T-helper 9 cell (primary cell): ENCODE measurements at places on chromosomes 11 and 22.

DNA sequence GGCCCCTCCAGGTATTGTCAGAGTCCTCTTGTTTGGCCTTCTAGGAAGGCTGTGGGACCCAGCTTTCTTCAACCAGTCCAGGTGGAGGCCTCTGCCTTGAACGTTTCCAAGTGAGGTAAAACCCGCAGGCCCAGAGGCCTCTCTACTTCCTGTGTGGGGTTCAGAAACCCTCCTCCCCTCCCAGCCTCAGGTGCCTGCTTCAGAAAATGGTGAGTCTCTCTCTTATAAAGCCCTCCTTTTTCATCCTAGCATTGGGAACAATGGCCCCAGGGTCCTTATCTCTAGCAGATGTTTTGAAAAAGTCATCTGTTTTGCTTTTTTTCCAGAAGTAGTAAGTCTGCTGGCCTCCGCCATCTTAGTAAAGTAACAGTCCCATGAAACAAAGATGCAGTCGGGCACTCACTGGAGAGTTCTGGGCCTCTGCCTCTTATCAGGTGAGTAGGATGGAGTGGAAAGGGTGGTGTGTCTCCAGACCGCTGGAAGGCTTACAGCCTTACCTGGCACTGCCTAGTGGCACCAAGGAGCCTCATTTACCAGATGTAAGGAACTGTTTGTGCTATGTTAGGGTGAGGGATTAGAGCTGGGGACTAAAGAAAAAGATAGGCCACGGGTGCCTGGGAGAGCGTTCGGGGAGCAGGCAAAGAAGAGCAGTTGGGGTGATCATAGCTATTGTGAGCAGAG is at the start of gene CD3E:
Gene CD3E, plus strand, starts transcription at position 163 of the 681 bp plus-strand sequence. Its CDS starts 223 bp downstream, at position 386.
- DNase-seq: peak; percentile 46

DNA sequence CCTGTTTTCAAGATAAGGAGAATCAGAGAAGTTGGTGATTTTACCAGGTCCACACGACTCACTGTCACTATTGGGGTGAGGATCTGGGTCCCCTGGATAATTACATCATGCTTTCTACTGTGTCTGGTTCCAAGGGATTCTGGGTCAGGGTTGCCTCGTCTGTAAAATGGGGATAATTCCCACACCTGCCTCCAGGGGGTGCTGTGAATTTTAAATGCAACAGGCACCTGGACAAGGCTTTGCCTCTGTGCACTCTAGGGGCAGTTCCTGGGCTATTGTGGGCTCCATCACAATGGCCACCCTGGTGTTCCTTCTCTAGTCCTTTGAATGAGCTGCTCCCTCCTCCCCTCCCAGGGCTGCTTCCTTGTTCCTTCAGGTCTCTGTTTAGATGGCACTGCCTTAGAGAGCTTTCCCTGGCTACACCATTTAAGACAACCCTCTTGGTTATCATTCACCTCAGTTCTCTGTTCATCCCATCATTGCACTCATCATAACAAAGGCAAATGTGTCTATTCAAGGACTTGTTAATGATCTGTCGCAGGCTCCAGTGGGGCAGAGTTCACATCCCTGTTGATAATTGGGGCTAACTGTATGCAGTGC is 178.6 kb downstream of the MIAT start:
- peak; percentile 17 for DNase-seq

DNA sequence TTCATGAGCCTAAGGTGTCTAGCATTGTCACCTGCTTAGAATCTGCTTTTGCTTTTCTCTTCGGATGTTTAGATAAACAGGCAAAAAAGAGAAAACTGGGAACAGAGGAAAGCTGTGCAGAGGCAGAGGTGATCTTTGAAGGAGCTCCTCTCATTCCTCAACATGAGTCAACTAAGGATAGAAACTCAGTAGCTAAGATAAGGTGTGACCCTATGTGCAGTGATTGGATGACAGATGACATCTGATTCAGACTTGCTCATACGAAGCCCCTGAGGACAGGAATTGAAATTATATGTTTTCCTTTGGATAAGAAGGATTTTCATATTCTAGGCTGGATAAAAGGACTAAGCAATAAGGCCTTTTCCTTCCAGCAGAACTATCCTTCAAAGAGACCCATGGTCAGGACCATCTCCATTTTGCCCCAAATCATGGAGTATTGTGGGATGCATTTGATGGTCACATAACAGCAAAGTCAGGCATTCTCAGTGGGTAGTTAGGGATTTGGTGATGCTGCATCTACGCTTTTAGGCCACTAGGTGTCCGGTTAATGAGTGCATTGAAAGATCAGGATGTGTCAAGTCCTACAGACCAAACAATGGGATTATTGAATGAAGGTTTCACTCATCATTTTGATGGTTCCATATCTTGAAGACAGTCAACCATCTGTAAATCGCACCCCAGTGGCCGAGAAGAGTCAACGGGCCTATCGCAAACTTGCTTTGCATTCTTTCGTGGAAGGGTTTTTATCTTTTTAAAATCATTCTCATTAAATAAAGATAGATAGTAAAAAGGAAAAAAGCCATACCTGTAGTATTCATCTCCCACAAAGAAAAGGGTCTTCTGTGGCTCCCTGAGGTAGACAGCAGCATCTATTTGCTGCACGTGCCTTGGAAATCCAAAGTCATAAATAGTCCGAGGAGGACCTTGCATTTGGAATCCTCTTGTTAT is 32.2 kb downstream of the MMP20 start:
- DNase-seq: no peak

- DNase-seq: no peak
Observed at GRCh38 chr11:33248416-33248971, 8.7 kb upstream of the HIPK3 start.

- DNase-seq: no peak
Observed at GRCh38 chr11:19458231-19458630, 217.5 kb upstream of the E2F8 start.

DNA sequence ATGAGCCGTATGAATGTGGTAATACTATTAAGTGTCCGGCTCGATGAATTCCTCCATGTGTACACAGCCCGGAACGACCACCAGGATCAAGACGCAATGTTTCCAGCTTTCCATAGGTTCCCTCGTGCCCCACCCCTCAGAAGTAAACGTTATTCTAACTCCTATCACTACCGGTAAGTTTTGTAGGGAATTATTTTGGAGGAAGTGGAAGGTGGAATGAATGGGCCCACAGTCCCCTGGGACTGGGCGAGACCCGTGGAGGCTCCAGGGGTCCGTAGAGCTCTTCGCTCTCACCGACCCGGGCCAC is 720 bp upstream of the FAR1 start:
- no peak for DNase-seq

GRCh38 chr11:1564535-1565172 is 7.4 kb downstream of the DUSP8 start:
- DNase-seq: no peak

DNA sequence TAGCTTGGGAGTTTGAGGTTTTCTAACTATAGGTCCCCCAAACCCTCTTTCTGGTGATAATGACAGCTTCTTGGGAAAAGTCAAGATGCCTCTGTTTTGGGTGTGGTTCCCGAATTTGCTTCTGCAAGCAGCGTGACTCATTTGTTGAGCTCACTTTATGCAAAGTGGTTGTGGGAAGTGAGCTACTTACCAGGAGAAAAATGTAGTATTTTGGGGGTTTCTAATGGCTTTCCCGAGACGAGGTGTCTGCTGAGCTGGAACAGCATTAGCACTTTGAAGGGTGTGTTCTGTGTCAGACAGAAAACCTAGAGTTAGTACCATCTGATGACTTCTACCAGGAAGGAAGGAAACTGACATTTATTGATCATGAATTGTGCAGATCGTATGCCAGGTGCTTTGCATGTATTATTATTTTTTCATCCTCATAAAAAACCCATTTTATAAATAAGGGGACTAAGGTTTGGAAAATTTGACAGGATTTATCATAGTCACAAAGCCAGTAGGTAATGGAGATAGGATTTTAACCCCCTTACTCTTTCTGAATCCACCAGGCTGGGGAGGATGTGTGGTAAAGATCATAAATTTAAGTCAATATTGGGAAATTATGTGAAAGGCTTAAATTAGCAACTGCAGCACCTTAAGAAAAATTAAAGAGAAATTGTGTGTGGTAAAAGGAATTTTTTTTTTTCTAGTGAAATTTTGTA is 108.8 kb upstream of the CD44 start:
- no peak for DNase-seq

DNA sequence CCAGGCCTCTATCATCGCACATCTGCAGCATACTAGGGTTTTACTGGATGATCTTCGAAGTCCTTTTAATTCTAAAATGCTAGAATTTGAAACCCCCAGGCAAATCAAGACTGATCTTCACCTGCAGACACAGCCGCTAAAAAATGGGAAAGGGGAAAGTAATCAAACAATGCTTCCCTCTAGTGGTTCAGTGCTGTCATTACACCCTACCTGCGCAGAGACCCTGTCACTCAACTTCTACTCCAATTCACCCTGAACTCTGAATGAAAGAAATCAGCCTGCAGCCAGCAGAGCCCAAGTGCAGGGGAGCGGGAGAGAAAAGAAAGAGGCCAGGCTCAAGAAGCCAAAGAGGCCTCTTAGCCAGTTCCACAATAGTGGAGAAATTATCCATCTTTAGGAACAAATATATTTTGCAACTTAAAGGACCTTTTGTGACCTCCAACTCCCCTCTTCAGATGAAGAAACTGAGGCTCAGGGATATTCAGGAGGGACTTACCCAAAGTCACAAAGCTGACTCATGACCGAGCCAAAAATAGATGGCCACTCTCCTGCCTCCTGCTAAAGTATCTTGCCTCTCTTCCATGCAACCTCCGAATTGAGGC is 33.0 kb downstream of the SERGEF start:
- DNase-seq: peak; percentile 8

DNA sequence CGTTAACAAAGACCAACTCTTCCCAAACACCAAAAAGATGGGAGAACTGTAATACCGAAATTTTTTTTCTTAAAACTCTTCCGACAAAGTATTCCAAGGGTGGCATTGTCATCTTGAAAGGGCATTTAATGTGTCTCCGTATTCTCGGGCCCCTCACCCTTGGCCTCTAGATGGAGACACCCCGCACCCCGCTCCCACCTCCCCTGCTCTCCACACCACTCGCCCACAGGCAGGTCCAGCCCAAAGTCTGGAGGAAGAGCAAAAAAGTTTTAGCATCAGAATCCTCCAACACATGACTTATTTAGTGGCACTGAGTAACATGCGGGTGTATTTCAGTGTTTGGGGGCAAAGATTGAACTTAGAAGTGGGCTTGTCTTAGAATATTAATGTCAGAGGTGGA is 20.7 kb downstream of the SPATA19 start:
- no peak for DNase-seq

DNA sequence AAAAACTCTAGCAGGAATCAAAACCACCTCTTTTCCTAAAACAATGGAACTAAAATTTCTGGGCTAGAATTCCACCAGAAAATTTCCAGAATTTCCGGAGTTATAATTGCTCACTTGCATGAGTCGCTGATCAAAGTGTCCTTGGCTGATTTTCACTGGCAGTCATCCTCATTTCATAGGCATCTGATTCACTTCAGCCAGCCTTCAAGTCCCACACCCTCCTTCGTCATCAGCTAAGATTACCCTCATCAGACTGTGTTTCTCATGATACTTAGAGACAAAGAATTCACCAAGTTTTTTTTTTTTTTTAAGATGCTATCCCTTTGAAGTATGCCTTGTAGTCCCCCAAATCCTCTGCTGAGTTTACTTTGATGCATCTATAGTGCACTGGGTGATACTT is 71.5 kb upstream of the RAB38 start:
- no peak for DNase-seq

DNA sequence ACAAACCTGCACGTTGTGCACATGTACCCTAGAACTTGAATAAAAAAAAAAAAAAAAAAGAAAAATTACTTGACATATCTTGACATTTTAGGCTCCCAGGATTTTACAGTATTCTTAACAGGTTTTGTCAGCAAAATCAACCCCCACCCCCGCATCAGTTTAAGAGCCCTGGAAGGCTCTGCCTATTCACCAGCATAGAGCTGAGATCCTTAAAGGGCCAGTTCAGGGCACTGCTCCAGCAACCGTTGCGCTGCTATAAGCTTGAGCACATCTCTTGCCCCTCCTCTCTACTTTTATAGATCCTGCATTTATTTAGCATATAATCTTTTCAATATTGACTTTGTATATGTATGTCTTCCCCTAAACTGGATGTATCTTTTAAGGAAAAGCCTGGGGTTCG is 697 bp upstream of the PAFAH1B2 start:
- DNase-seq: no peak

DNA sequence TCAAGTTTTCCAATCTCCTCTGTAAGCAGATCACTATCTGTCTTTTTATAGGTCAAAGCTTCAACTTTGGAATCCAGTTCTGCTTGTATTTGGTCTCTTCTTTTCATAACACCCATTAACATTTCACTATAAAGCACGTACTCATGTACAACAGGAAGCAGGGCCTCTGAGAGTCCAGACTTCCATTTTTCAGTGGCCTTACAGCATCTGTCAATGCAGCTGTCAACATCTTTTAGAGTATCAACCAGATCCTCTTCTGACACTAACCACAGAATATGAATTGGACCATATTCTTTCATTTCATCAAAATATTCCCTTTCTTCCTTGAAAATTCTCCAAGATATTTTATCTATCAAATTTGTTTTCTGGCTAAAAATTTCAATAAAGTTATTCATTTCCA is 24.7 kb upstream of the SLN start:
- DNase-seq: no peak

DNA sequence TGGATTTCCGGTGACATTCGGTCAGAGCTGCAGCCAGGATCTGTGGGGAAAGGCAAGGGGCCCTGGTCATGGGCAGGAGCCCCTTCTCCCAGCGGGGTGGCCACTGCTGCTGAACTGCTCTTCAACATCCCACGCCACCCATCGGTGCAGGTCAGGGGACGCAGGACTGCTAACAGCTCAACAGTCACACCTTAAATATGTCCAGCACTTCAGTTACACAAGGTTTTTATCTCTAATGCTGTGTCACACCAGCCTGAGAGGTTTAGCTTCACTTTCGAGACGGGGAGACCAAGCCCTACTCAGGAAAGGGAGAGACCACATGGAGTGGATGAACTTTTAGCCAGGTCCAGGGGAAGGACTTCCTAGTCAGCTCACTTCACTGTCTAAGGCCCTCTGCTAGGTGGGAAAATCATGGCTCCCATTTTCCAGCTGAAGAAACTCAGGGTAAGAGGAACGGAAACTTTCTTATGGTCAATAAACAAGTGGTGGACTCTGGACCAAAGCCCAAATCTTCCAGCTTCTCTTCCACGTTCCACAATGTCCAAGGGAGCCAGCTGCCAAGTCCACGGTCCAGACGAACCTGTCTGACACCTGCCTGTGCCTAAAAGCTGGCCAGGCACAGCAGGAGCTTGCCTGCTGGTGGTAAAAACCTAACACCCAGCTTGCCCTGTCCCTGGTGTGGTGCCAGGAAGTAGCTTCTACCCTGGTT is 21.0 kb upstream of the CHADL start:
- no peak for DNase-seq

- DNase-seq: no peak
Observed at GRCh38 chr22:22895776-22896445, 8.3 kb downstream of the IGLL5 start.

DNA sequence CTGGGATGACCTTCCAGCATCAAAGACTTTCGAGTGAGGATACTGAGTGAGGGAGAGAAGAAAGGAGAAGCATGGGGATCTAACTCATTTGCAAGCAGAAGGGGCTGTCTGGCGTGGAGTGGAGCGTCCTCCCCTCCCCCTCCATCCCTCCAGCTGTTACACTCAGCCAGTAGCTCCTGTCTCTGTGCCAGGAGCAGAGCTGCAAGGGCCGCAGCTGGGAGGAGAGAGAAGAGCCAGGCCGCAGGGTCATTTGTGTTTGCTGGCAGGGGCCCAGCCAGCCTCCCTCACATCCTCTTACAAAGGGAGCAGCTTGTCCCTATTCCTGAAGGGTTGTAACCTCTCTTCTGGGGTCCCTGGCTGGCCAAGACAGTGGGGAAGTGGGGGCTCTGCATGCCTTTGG is 57.9 kb downstream of the NECTIN1 start:
- DNase-seq: no peak

- DNase-seq: no peak
Observed at GRCh38 chr11:303363-303762, 4.0 kb upstream of the IFITM5 start.
